ENCODE measurements at places on chromosomes 16 and 17.

DNA sequence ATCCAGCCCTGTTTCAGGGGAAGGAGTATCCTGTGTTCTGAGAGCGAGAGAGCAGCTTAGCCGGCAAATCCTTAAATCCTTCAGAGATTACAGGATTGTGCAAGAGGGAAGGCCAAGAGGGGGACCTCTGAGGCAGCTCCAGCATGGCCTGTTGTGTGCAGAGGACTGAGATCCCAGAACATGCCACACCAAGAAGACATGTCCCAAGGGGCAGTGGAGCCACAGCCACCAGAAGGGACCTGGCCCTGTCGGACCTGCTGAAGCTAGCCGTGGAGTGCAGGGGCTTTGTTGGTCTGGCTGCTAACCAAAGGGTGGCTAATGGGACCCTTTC, 1.6 kb upstream of the MRC2 start:
- DNase-seq = no peak

- no peak for DNase-seq
Observed at GRCh38 chr17:68519911-68520310, 7.7 kb downstream of the PRKAR1A start.

DNA sequence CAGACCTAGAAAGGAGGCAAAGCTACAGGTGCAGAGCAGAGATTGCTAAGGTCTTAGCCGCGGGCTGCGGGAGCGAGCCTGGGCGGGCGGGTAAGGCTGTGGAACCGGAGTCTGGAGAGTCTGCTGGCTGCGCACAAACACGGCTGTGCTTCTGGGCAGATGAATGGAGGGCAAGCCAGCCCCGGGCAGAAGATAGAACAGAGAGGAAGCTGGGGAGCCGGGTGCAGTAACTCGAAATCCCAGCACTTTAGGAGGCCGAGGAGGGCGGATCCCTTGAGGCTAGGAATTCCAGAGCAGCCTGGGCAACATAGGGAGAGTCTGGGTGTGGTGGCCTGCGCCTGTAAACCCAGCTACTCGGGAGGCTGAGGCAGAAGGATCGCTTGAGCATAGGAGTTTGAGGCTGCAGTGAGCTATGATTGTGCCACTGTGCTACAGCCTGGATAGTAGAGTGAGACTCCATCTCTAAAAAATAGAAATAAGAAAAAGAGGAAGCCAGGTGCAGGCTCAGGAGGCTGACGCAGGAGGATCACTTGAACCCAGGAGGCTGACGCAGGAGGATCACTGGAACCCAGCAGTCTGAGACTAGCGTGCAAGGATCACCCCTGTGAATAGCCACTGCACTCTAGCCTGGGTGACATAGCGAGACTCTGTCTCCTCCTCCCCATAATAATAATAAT, 56.3 kb downstream of the PITPNC1 start:
- no peak for DNase-seq

DNA sequence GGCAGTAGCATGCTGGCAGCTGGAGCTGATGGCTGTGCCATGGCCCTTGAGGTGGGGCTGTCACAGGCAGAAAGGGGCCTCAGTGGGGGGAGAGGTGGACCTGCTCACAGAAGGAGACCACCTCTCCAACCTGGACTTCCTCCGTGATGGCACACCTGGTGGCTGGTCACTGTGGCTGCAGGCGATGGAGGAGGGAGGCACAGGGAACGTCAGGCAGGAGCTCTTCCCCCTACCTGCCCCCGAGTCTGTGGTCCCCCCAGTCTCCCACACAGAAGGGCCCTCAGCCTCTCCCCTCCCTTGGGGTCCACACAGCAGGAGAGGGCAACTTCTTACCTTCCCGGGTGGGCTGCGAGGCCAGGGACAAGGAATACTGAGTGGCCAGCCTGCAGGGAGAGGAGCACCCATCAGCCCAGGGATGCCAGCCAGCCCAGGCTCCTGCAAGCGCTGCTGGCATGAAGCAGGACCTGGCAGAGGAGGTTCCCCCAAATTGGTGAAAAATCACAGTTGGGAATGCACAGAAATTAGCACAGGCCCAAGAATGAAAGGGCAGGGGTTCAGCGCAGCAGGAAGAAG, 96.5 kb downstream of the GOSR1 start:
- DNase-seq = no peak

DNA sequence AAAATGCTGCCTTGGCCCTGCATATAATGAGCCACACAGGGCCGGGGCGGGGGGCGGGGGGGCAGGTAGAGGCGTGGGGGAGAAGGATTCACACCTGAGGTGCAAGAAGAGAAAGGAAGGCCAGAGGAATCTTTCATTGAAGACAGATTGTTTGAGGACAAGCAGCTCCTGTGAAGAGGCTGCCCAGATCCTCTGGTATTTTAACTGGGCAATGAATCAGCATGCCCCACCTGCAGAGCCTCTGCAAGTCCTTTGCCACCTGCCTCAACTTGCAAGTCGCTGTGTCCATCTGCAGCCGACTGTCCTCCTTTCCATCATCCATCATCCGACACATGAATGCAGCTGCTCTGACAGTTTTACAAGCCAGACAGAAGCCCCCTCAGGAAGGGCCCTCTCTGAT, 1.2 kb upstream of the SOST start:
- no peak for DNase-seq

DNA sequence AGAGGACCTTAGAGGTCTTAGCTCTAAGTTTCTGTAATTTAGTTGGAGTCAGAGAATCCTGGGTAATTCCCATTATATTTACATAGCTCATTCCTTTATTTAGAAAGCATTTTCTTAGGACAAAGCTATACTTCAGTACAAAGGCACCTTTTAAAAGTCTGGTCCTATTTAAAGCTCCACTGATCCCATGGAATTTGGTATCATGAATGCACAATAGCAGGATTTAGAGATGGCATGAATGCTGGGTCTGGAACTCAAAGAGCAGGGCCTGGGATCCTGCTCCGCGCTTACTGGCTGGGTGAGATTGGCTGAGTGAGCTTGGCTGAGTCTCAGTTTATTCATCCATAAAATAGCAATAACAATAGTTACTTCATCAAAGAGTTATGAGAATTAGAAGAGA, 4.8 kb downstream of the KRT23 start:
- DNase-seq = no peak

DNA sequence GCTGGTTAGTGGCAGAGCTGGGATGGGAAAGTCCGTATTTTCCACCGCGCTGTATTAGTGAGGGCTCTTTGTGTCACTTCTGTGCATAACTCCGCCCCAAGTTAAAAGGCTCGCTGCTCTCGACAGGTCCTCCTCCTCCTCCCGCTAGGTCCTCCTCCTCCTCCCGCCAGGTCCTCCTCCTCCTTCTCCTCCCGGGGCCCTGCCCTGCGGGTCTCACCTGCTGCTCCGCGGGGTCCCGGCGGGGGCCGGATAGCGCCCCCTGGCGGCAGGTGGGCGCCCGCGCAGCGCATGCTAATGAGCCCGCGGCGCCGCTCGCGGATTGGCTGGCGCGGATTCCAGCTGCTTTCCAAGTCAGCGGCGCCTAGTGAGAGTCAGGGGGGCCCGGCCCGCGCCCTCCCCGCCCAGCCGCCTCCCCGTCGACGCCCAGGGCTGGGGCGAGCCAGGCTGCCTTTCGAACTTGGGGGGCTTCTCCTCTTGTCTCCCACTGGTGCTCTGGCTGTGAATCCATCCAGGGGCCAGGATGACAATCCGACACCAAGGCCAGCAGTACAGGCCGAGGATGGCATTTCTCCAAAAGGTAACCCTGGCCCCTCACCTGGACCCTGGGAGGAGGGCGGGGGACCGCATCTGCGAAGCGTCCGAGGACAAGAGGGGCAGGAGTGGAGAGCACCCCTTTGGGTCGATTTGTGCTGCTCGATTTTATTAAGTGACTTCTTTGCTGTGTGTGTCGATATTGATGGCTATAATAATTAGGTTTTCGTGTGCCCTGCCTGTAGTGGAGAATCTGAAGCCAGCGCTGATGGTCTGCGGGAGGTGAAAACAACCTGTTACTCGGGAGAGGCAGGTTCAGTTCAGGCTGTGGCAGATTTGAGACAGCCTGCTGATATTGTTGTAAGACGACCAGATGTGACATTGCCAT, at the start of gene RGS9:
Gene RGS9 (plus strand): TSS at position 350 of the 919 bp plus-strand sequence. CDS start 171 bp downstream, at position 521.
- peak; percentile 64 for DNase-seq

DNA sequence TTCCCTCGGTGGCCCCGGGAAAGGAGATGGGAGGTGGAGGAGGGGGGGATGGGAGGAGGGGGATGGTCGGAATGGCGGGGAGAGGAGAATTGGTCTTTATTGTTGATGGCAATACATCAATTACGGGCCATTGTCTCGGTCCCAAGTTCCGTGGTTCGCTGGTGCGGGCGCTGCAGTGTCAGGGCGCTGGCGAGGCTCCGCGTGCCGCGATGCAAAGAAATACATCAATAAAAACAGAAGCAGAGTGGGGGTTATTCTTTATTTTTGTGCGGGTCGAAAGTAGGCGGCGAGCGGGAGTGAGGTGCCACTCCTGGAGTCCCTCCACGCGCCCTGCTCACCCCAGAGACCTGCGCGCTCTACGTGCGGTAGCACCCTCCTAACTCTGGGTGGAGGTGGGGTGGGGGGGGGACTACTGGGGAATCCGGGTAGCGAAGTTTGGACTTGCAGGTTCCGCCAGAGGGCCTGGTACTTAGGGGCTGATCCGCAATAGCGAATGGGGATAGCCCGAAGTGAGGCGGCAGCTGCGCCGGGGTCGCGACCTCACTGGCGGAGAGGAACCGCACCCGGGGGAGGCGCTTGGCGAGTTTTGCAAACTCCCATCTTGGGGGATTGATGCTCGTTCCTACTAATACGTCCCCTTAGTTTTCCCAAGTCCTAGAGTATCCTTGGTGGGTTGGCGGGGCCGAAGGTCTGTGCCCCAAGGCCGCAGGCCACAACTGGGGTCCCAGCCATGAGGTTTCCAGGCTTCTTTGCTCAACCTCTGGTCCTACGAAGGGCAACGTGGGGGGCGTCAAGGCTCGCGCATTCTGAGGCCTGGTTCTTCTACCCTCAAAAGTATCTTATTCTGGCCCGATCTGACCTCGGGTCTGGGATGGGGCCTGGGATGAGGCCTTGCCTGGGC, 3.5 kb upstream of the SALL1 start:
- no peak for DNase-seq

DNA sequence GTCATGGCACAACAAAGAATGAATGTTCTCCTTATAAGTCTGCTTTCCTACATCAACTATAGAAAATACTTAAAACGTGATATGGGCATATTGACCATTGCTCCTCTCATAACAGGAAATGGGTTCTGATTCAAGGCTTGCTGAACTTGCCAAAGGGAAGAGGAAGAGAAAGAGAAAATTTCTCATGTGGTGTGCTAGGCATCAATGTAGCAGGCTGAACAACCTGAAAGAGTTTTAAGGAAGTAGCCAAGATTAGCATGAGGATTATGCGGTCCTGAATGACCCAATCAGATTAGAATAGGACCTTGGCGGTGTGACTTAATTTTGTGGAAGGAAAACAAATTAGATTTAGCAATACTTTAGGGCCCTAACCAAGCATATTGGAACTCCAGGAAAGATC, 617.7 kb upstream of the CDH11 start:
- DNase-seq = no peak

DNA sequence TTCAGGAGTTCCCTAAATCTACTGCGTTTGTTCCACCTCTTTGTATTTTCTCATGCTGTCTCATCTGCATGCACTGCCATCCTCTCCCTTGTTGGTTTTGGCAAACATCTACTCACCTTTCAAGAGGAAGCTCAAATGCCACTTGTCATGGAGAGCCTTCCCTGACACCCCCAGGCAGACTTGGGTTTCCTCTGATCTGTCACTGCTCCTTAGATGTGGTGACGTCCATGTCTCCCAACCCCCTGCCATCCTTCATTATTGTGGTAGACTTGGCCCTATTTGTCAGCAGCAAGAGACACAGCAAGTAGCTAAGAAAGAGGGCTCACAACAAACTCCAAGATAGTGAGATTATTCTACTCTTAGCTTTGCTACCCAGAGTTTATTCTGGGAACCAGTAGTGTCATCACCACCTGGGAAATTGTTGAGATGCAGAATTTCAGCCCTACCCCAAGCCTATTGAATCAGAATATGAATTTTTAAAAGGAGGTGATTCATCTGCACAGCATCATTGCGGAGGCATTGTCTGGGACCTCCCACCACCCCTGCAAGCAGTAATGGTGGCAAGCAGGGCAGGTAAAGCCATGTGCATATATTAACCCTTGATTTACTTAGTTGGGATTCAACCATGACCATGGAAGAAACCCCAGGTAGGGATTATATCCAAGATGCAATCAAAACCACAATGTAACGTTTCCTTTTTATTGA, 248.9 kb downstream of the SHISA9 start:
- DNase-seq = no peak

DNA sequence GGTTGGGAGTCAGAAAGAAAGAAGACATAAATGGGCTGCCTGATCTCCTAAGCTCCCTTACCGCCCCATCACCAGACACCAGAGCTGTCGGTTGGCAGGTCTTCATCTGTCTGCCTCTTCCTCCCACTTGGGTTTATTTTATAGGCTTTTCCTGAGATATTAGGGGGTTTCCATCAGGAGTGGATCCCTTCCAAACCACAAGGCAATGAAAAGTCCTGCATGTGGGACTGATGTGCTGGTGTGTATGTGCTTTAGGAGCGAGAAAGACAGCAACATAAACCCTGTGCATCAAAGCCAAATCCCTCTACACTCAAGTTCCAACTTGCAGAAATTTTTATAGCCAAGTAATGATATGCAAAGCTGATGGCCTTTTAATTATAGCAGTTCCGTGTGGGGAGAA, 389.5 kb downstream of the SLC39A11 start:
- DNase-seq = no peak

DNA sequence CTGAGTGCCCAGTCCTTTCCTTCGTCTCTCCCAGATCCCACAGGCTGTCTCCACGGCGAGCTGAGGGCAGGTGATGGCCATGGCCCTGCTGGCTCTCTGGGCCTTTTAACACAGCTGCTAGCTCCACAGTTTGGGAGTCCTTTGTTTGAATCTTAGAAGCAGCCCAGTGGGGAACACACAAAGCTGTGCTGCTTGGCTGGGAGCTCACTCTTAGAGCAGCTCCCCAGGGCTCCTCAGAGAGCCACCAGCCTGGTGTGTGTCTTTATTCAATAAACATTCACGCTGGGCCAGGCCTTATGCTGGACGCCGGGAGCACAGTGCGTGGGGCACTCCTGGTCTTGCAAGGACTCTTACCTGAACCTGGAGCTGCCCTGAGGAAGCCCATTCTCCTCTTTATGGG, 29.7 kb downstream of the WNT3 start:
- DNase-seq = no peak

GRCh38 chr17:77308861-77309726, 168.3 kb downstream of the SEC14L1 start:
- DNase-seq = no peak

- DNase-seq = no peak
Observed at GRCh38 chr16:88516601-88517061, 53.6 kb upstream of the ZC3H18 start.

DNA sequence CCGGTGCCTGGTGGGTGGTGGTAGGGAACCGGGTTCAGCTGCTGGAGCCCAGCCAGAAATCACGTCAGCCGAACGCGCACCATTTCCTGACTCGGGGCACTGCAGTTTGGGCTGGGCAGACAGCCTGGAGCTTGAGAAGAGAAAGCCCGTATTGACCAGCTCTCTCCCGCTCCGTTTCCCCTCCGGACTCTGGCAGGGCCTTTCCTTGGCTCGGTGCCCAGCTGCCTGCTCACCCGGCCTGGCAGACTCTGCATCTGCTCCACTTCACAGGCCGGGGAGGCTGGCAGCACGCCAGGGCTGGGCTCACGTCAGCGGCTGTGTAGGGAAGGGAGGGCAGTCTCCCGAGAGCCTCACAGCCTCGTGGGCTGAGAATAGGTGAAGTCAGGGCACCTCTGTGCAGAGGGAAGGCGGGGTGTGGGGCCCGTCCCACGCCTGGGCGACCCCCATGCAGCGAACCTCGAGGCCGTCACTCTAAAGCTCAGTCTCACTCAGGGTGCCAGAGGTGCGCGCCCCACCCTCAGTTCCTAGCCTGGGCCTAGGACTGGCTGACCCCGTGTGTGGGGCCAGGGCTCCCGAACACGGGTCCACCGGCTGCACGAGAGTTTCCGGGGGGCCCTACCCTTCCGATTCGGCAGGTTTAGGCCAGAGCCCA, 59.1 kb downstream of the OR1D5 start:
- DNase-seq = peak; percentile 16
